ENCODE measurements at places on chromosomes 5 and 9.

- DNase-seq, result no peak
These were observed 76.6 kb downstream of the FBXO4 start for GRCh38 chr5:42001673-42002072.

DNA sequence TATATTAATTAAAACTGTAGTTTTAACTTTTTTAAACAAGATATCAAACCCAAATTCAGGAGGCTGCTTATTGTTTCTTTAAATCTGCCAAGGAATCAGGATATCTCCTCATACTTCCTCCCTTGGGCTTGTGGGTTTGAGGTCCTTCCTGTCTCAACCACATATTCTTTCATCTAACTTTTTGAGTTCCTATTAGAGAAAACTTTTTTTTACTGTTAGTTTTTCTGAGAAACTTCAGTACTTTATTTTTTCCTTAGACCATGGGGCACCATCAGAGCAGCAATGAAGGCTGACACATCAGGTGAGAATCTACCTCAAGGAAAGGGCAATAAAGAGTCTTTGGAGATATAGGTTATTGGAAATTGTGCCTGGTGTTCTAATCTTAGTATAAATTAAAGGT lies 56.7 kb downstream of the TSSK1B start:
- no peak for DNase-seq

- no peak for DNase-seq
These were observed 111.4 kb upstream of the ARRDC3 start for GRCh38 chr5:91494447-91494996.

GRCh38 chr5:6493681-6494454 lies 45.2 kb downstream of the UBE2QL1 start:
- no peak for DNase-seq

GRCh38 chr9:121499427-121500164 lies at the start of gene GGTA1:
Gene GGTA1 (minus strand): TSS chr9:121499844. CDS start chr9:121467922, 31,922 bp downstream.
- peak; percentile 50 for DNase-seq

- no peak for DNase-seq
These were observed 498.8 kb downstream of the ARHGEF28 start for GRCh38 chr5:74124826-74125225.

DNA sequence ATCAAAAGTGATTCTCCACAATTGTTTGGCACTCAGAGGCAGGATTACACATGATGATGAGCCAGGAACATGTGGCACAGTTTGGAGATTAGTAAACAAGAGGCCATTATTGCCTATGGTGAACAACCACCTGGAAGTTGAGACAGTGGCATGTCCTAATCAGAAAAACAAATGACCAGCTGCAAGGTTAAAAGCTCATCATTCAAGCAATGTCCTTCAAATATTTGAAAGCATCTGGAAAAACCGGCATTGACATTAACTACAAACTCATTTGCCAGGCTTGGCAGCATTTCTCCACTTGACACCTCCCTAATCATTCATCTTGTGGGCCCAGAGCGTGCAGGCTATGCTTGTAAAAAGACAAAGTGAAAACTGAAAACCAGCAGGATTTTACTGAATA lies 80.6 kb upstream of the MEGF10 start:
- no peak for DNase-seq
